ENCODE measurements at places on chromosomes 16 and 17. TPM values are rescaled to one million over a fixed set of nuclear protein-coding genes. Genes with fewer than 3 reads are reported as not detected.
A peak's percentile ranks its signal among the peaks of the same experiment; 100 is the strongest.

DNA sequence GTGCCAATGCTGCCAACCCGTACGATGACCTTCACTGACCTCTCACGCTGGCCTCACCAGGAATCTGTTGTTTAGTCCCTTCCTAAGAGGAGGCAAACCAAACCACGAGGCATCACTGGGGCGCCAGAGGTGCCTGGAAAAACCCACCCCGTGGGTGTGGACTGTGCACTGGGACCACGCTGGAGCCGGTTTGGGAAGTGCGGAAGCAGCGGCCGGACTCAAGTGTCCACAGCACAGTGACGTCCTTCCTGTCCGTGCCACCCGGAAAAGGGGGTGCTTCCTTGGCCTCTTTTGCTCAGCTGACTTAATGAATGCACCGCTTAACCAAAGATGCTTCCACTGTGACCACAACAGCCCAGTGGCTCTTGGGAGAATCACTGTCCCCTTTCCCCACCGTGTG lies 9.0 kb upstream of the KIF19 start:
- no peak for DNase-seq

- DNase-seq: no peak
Measured at GRCh38 chr16:10817963-10818941, at the start of gene TVP23A. TSS of gene TVP23A (minus strand) at chr16:10818794. CDS start at chr16:10818493, 301 bp downstream.

The FN3K gene
- 28.1 TPM for polyA plus RNA-seq

- peak; percentile 60 for DNase-seq
Measured at GRCh38 chr17:32659419-32659842, 172.6 kb downstream of the CDK5R1 start.

GRCh38 chr17:44095388-44095646 lies 24.8 kb downstream of the G6PC3 start:
- DNase-seq: no peak

The CACNB1 gene
- polyA plus RNA-seq: 8.8 TPM

GRCh38 chr17:9594065-9594464 lies 17.6 kb downstream of the CFAP52 start:
- DNase-seq: no peak

GRCh38 chr16:78813661-78814311 lies 714.3 kb downstream of the WWOX start:
- DNase-seq: no peak

GRCh38 chr16:67388191-67388590 lies 5.1 kb downstream of the TPPP3 start:
- no peak for DNase-seq

The CDRT15 gene
- polyA plus RNA-seq: 0.39 TPM

The RFFL gene
- polyA plus RNA-seq: 26.2 TPM

GRCh38 chr17:36496018-36496789 lies 9.7 kb downstream of the ZNHIT3 start:
- DNase-seq: no peak

DNA sequence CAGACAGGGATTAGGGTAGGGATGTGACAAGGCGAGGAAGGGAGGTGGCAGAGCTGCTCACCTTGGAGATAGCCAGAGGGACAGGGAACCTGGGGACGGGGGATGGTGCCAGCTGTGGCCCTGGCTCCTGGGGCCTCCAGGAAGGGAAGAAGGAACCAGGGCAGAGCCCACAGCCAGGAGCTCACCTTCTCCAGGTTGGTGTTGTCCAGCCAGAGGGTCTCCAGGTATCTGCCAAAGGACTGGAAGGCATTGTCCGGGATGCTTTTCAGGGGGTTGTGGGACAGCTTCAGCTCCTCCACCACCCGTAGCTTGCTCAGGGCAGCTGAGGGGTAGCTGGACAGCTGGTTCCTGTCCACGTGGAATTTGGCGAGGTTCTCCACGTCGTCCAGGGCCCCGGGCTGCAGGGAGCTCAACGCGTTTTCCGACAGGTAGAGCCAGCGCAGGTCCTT lies 801 bp downstream of the CHAD start:
- DNase-seq: no peak

The SRR gene
- 22.9 TPM for polyA plus RNA-seq

- peak; percentile 39 for DNase-seq
Measured at GRCh38 chr17:82497483-82498405, 21.8 kb upstream of the FOXK2 start.

The TRPV2 gene
- polyA plus RNA-seq: 1.8 TPM

The TBX6 gene
- 1.5 TPM for polyA plus RNA-seq

- DNase-seq: peak; percentile 51
Measured at GRCh38 chr16:72873044-72873443, 174.9 kb downstream of the ZFHX3 start.

- no peak for DNase-seq
Measured at GRCh38 chr16:53908731-53909130, 204.8 kb downstream of the FTO start.

- no peak for DNase-seq
Measured at GRCh38 chr17:38549285-38549684, 56.5 kb downstream of the SRCIN1 start.

The REXO5 gene
- 5.2 TPM for polyA plus RNA-seq

The CCDC43 gene
- polyA plus RNA-seq: 37.8 TPM

The CD68 gene
- polyA plus RNA-seq: 63.5 TPM

DNA sequence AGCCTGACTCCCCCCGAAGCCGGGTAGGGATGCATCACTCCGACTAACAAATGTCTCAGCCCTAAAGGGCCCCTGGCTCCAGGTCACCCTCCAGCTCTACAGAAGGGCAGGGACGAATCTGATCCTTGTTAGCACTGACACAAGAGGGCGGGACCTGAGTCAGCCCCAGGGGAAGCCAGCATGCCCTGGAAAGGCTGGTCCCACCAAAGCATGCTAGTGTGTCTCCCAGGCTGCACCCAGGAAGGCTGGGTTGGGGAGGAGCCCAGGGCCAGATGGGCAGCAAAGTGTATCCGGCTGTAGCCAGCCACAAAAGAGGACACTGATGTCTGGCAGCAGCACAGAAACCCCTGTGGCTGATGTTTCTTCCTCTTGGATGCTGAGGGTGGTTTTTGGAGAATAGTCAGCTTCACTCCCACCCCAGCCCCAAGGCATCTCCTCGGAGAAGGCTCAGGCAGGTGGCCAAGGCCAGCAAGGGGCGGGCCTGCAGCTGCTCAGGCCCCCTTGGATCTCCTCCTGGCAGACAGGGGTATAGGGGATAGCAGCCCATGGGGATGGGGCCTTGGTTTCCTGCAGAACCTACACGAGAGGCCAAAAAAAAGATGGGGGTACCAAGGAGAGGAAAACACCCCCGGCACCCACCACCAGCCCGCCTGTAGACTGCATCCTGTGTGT lies 11.0 kb downstream of the NATD1 start:
- no peak for DNase-seq

- DNase-seq: no peak
Measured at GRCh38 chr16:63577891-63578290, 1541.7 kb upstream of the CDH8 start.

The TBC1D3K gene
- not detected for polyA plus RNA-seq

The KRT12 gene
- polyA plus RNA-seq: not detected

DNA sequence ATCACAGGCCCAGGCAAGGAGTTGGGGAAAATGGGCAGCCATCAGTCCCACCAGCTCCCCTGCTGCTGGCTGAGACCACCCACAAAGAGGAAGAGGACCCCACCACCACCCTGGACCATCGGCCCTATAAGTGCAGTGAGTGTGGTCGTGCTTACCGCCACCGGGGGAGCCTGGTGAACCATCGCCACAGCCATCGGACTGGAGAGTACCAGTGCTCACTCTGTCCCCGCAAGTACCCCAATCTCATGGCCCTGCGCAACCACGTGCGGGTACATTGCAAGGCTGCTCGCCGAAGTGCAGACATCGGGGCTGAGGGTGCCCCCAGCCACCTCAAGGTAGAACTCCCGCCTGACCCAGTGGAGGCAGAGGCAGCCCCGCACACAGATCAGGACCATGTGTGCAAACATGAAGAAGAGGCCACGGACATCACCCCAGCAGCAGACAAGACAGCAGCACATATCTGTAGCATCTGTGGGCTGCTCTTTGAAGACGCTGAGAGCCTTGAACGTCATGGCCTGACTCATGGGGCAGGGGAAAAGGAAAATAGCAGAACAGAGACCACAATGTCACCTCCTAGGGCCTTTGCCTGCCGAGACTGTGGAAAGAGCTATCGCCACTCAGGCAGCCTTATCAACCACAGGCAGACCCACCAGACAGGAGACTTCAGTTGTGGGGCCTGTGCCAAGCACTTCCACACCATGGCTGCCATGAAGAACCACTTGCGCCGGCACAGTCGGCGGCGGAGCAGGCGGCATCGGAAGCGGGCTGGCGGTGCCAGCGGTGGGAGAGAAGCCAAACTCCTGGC lies 3.6 kb downstream of the ZNF646 start:
- no peak for DNase-seq

GRCh38 chr16:68954911-68955635 lies 111.7 kb downstream of the TANGO6 start:
- no peak for DNase-seq

GRCh38 chr16:22291860-22292318 lies 5.3 kb upstream of the POLR3E start:
- no peak for DNase-seq

DNA sequence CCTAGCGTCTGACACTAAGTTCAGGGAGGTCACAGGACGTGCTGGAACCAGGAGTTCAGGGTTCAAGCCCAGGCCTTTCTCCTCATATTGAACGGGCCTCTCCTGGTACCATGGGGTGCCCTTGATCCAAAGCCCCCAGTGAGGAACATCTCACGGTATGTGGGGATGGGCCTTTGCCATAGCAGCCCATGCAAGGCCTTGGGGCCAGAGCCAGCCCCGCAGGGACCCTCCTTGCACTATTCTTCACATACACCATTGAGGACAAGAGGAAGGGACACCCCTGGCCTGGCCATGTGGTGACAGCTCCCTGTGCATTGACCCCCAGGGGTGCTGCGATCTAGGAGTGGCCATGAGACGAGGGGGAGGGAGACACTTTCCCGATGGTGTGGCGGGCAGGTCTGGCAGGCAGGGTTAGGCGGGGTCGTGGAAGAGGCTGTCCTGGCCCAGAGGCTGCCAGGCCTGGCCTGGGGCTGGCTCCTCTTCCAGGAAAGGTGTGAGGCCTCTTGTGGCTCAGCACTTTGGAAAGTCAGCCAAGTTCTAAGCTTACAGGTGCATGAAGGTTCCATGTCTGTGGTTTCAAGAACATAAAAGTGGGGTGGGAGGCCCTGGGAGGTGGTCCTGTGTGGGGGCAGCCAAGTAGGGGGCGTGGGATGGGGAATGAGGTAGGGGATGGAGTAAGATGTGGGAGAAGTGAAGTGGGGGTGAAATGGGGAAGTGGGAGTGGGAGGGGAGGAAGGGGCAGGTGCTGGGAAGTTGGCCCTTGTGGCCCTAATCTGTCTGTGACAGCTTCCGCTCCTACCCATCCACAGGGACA lies 88.7 kb upstream of the CBX4 start:
- no peak for DNase-seq

The SULT1A2 gene
- polyA plus RNA-seq: 2.0 TPM

- DNase-seq: no peak
Measured at GRCh38 chr17:11786711-11787438, 188.6 kb downstream of the DNAH9 start.

The SRCIN1 gene
- 3.0 TPM for polyA plus RNA-seq

All from renal cortex interstitium (tissue), 15 donors.